NCI-H2081 treated with DMSO at 0.1 percent for 48 hours (cell line): ENCODE measurements at places on chromosomes 1 and 21.

GRCh38 chr1:40620150-40620549 lies 45.3 kb downstream of the RIMS3 start:
- DNase-seq, result no peak

GRCh38 chr1:31587720-31588423 lies 11.6 kb downstream of the TINAGL1 start:
- DNase-seq, result no peak

DNA sequence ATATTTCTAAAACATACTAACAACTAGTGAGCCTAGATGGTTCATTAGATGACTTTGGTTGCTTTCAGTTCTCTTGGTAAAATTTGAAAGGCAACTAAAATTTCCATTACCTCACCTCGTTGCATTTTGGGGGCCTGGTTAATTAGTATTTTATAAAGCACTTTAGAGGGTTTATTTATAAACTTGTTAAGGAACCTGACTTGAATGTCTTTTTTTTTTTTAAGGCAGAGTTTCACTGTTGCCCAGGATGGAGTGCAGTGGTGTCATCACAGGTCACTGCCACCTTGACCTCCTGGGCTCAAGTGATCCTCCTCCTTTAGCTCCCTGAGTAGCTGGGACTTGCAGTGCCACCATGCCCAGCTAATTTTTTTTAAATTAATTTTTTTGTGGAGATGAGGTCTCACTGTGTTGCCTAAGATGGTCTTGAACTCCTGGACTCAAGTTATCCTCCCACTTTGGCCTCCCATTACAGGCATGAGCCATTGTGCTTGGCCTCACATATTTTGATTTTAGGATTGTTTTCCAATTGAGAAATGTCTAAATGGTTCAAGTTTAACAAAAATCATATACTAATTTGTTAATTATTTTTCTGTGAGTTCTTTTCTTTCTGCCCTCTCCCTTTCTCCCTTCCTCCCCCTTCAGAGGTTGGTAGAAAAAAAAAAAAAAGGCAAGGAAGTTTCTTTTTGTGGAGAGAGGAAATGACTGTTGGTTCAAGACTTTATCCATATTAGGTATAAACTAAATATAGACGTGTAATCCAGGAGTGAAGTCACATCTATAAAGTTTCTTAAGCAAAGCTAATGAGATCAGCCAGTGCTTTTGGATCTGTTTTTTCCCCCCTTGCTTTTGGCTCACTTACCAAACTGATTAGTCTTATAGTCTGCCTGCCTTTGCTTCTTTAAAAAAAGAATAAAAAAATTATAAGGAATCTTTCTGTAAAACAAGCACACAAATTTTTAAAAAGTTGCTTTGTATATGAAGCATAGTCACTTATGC lies 24.7 kb downstream of the CLIC4 start:
- DNase-seq, result no peak

GRCh38 chr1:160675641-160676410 lies 29.0 kb upstream of the SLAMF1 start:
- no peak for DNase-seq

- no peak for DNase-seq
These were observed 235.0 kb upstream of the FGGY start for GRCh38 chr1:59061876-59062275.

DNA sequence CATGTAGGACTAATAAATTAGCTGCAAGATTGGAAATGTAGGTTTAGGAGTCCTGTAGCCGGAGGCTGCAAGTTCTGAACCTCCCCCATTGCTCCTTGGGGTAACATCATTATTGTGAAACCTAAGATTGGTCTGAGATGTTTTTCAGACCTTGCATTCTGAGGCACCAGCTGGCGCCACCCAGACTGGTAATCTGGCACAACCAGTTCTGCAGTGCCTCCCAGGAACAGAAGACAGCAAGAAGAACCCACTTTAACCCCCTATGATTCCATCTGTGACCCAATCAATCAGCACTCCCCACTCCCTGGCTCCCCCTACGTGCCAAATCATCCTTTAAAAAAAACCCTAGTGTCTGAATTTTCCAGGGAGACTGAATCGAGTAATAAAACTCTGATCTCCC lies 11.6 kb upstream of the DNAJC6 start:
- DNase-seq, result no peak

- DNase-seq, result no peak
These were observed 251.3 kb downstream of the SDCCAG8 start for GRCh38 chr1:243507001-243507671.

DNA sequence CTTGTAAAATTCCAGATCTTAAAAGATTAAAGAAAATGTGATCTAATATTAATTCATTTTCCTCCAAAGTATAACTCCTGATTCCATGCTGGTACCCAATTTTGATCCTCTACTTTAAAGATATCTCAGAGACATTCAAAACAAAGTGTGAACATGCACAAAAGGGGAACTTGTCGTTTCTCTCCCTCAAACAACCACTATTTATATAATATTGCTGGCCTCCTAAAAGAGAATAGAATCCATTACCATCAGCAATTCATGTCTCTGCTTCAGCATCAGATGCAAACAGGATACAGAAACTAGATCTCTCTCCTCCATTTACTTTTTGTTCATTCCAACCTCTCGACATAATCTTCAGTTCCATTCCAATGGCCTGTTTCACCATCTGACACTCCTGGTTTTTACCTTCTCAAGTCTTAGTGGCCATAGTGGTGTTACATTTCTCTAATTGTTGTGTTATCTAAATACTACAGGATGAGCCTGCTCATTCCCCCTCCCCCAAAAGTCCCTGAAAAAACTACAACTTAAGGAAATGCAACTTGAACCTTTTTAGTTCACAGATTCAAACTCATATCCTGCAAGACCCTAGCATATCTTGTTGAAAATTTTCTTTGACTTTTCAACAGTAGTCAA lies 4.1 kb downstream of the NRIP1 start:
- DNase-seq, result no peak

DNA sequence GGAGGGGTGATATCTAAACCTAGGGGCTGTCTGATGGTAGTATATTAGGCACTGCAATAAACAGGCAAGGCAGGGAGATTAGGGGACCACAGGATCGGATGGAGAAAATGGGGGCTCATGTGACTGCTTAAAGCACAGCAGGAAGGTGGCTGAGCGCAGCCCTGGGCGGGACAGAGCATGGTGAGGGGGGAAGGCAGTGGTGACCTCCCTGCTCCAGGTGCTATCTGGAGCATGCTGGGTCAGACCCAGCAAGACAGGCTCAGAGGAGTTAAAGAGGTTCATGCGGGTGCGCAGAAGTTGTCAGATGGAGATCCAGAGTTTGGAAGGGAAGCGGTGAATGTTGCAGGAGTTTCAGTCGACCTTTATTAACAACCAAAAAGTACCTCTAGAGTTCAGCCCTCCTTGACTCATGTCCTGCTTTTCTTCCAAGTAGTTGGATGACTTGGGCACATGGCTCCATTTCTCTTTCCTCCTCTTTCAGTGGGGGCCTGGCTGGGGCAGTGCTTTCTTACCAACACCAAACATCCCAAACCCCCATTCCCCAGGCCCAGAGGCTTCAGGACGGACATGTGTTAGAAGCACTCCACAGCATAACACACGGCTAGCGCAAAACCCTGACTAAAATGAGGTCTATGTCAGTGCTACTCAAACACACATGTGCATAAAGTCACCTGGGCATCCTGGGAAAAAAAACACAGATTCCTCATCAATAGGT lies 41.5 kb downstream of the CAPN9 start:
- no peak for DNase-seq

- no peak for DNase-seq
These were observed 4.1 kb upstream of the KCNAB2 start for GRCh38 chr1:6041432-6042062.

- DNase-seq, result no peak
These were observed 21.9 kb downstream of the TRAF5 start for GRCh38 chr1:211348547-211348946.

DNA sequence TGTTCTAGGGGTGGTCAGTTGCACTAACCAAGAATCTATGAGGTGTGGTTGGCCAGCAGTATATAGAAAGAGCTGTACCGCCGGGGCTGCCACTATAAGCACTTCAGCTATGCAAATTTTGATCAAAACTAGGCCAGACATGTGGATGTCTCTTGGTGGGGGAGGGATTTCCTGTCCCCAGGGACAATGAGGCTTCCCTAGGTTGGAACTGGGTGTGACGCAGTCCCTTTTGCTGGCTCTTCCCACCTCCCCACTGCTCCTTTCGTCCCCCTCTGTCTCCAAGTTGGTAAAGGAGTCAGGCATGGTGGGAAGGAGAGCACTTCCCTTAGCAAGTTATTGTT lies 13.6 kb downstream of the SDCCAG8 start:
- no peak for DNase-seq

DNA sequence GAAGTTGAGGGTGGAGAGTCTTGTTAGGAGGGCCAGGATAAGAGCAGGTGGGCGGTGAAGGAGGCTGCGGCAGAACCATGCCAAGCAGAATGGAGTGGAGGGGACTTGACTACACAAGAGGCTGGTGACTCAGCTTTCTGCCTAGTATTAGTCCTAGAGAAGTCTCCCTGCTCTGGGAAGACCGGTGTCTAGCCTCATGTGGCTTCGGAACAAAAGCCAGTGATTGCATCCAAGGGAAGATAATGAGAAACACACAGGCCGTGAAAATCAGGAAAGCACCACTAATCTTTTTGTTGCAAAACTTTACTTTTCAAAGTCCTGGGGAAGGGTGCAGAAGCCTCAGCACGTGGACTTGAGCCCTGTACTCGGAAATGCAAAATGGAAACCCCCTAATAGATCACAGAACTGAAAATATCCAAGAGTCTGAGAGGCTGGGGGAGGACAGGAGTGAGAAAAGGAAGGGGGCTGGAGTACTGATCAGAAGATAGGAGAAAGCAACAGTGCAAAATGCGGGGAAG lies 31.4 kb downstream of the DDR2 start:
- no peak for DNase-seq

DNA sequence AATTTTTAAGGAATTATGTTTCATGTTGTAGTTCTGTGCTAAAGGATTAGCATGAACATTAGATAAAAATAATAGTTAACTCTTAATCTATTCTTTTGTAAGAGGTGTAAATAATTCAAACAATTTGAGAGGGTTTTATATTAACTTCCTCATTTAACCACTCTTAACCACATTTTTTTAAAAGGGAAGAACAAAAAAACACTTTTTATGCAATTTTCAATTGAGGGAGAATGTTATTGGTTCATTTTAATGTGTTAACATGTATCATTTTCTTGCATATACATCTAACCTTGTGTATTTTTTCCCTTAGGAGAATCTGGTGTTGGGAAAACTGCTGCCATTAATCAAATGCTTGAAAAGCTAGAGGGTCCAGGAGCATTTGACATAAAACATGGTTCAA lies 169.0 kb downstream of the LBR start:
- DNase-seq, result no peak

DNA sequence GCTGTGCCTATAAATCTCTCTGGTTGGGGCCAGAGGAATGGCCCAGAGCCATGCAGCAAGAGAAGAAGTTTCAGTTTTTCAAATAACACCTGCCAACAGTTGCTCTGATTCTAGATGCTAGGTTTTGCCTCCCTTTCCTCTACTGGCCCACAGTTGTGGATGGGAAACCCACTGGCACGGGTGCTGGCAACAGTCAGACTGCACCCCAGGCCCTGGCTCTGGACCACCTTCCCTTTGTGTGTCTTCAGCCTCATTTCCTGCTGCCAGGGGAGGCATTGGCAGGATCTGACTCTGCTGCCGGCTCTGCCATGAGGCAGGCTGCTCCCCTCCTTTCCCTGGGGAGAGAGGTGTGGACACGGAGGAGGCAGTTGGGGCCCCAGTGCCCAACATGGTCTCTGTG lies 142.0 kb downstream of the IGSF21 start:
- no peak for DNase-seq

DNA sequence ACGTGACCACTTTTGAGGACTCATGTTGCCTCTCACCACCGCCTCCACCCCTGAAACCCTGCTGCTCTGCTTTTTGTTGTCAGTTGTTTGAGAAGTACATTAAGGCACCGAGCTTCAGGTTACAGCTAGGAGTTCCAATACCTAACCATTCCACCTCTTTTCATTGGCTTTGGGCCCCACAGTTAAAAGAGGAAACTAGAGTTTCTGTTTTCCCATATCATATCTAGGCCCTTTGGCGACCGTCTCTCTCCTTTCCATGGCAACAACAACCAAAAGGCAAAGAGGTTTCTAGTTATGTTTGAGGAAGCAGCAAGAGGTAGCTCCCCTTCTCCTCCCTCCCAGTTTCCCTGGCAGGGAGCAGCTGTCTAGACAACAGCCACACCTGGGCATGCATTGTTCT lies 5.9 kb downstream of the ANKRD35 start:
- peak; percentile 100 for DNase-seq

DNA sequence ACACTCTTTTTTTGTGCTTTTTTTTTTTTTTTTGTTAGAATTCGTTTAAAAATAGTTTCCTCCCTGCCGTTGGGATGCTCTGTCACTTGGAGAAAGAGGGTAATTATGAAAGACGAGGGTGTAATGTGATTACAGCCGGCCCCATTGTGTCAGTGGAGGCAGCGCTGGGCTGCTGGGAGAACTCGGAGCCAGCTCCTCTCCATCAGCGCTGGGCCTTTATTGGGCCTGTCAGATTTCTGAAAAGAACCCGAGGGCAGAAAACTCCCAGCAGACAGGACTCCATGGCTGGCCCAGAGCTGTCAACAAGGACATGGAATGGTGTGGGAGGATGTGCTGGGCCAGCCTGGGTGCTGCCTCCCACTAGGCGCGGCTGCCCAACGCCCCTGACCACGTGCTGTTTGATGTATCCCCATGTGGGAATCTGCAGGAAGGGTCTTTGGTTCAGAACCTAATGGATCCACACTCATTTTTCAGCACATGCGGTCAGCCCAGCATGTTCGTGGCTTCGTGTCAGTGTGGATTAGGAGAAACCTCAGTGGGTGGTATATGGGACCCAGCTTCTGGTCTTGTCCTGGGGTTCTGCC lies 222.6 kb upstream of the KIAA0040 start:
- no peak for DNase-seq

DNA sequence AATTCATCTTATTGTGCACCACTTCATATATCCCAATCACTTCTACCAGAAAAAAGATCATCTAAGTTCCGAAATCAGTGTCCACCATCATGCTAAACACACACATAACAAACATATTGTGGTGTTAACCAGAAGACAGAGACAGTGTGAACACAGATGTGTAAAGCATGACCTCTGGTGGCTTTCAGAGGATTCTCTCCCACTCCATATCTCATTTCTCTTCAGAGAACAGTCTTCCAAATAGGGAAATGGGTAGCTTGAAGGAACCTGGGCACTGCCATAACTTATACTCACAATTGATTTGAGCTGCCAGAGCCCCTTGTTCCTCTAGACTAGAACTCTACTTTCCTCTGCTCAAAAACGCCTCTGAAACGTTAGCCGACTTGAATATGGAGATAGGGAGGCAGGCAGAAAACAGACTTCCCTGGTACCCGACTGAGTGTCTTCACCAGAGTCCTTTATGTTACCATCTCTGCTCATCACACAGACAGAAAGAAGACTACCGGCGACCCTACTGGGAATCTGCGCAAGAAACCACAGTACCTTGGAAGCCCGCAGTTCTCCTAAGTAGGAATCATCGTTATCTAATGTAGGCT lies 1.8 kb upstream of the ELAPOR1 start:
- no peak for DNase-seq

GRCh38 chr21:41121785-41122415 lies 46.1 kb upstream of the BACE2 start:
- no peak for DNase-seq
